ENCODE measurements at places on chromosomes 7 and 10.
A peak's percentile ranks its signal among the peaks of the same experiment; 100 is the strongest.

DNA sequence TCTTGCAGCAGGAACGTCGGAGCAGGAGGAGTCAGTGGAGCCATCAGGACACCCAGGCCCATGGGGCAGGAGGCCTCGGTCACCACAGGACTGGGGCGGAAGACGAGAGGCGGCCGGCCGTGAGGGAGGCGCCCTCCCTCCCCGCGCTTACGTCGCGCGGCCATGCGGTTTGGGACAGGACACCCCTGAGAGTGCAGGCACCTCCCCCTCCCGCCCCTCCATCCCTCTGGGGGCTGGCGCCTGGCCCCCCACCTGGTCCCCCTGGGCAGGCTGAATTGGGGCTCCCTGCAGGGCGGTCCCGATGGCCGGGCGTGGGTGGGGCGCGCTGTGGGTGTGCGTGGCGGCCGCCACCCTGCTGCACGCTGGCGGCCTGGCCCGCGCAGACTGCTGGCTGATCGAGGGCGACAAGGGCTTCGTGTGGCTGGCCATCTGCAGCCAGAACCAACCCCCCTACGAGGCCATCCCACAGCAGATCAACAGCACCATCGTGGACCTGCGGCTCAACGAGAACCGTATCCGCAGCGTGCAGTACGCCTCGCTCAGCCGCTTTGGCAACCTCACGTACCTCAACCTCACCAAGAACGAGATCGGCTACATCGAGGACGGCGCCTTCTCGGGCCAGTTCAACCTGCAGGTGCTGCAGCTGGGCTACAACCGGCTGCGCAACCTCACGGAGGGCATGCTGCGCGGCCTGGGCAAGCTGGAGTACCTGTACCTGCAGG is 74.4 kb downstream of the ELFN1 start:
- no peak for DNase-seq

GRCh38 chr7:80724249-80724871 is 85.9 kb downstream of the CD36 start:
- no peak for DNase-seq

- peak; percentile 29 for DNase-seq
Measured at GRCh38 chr7:155862123-155862892, 50.0 kb upstream of the SHH start.

GRCh38 chr7:43686991-43687390 is 42.3 kb downstream of the COA1 start:
- DNase-seq = no peak

GRCh38 chr7:145016068-145016467 is 180.2 kb upstream of the TPK1 start:
- DNase-seq = no peak

Data from esophagus muscularis mucosa (tissue), 4 donors.